GM20000 (cell line): ENCODE measurements at places on chromosomes 6 and 20.

GRCh38 chr20:50579511-50579910 lies 69.3 kb downstream of the PTPN1 start:
- no peak for DNase-seq

GRCh38 chr20:3189561-3190131 lies 14.8 kb downstream of the DDRGK1 start:
- DNase-seq: no peak

DNA sequence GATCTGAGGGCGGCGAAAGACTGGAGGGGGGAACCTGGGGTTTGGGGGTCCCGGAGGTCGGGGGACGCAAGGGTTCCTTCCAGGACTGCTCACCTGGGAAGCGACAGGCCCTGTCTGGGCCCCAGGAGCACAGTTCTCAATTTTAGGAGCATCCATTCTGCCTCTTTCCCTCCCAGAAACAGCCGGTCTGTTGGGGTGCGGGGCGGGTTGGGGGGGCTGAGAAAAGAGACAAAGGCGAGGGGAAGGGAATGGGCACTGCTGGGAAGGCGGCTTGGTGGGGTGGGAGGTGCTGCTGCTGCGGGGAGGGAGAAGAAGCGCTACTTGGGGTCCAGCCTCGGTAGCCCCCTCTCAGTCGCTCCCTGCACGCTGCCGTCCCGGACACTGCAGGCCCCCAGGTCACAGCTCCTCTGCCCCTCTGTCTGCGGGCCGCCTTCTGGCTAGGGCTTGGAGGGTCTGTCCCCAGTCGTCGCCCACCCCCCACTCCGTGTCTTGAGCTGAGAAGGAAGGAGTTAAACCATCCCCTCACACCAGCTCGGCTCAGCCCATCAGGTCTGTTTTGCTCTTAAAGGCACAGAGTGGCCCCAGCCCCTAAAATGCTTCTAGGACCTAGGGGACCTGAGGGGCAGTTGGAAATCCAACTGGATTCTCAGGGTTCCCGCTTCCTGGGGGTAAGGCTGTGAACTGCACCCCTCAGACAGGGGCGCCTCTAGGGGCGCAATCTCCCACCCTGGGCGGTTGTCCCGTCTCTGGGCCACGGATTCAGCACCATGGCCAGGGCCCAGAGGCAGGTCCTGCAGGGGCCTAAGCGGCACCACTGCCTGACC lies 690 bp downstream of the GDAP1L1 start:
- DNase-seq: peak; percentile 62

- no peak for DNase-seq
Measured at GRCh38 chr6:33241968-33242367, 29.7 kb downstream of the VPS52 start.

DNA sequence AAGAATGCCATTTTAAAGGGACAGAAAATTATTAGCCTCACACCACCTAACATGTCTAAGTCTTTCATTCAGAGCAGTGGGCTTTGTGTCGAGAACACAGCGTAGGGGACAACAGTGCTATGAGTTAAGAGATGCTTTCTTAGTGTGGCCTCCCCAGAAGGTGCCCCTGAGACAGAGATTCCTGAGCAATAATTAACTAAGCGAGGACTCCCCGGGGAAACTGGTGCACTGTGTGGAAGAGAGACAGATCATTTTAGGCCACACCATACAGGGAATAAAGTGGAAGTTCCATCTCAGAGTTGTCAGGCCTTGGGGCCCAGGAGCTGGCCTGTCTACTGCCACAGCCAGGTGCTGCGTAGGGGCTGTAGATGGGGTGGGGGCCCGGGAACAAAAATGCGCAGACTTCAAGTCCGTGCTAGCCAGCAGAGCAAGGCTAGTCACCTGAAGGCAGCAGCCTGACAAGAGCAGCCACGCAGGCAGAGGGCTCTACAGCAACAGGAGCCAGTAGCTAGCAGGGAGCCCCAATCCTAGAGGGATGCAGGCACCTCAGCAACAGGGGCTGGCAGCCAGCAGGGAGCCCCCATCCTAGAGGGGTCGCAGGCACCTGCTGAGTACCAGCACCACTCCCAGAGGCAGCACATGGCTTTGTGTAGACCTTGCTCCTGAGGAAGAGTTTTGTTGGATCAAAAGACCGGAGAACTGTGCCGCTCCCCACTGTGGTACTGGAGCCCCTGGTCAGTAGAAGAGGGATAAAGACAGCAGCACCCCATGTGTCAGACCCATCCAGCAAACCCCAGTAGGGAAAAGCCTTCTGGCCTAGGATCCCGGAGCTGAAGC lies 63.0 kb upstream of the NXT1 start:
- no peak for DNase-seq

- DNase-seq: peak; percentile 49
Measured at GRCh38 chr6:159978291-159979135, 9.6 kb downstream of the IGF2R start.

- DNase-seq: no peak
Measured at GRCh38 chr6:124622351-124622750, 339.9 kb upstream of the RNF217 start.

DNA sequence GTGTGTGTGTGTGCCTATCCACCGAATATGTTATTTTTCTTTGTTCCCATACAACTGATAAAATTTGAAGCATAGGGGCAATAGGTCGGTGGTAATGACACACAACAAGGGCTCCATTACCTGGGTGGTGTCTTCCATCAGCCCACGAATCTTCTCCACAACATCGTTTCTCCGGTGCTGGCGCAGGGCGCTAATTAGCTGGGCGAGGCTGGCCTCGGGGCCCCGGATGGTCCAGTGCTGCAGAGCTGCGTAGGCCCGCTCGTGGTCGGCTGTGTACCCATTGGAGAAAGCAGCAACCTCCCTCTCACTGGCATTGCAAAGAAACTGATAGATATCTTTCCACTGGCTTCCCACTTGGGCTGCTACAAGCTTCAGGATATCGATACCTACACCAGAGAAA lies 56.6 kb downstream of the TNFRSF21 start:
- no peak for DNase-seq

GRCh38 chr6:166331503-166332415 lies 10.6 kb downstream of the SFT2D1 start:
- DNase-seq: no peak

- DNase-seq: peak; percentile 46
Measured at GRCh38 chr6:15363523-15364400, 117.9 kb downstream of the JARID2 start.

DNA sequence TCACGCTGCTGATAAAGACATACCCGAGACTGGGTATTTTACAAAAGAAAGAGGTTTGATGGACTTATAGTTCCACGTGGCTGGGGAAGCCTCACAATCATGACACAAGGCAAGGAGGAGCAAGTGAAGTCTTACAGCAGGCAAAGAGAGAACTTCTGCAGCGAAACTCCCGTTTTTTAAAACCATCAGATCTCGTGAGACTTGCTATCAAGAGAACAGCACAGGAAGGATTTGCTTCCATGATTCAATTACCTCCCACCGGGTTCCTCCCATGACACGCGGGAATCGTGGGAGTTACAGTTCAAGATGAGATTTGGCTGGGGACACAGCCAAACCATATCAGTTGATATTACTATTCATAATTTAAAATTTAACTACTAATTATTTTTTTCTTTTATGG lies 157.3 kb upstream of the ATXN1 start:
- no peak for DNase-seq

GRCh38 chr20:23659989-23660837 lies 22.5 kb upstream of the CST3 start:
- DNase-seq: no peak
